ENCODE measurements at places on chromosomes 7 and 10.

DNA sequence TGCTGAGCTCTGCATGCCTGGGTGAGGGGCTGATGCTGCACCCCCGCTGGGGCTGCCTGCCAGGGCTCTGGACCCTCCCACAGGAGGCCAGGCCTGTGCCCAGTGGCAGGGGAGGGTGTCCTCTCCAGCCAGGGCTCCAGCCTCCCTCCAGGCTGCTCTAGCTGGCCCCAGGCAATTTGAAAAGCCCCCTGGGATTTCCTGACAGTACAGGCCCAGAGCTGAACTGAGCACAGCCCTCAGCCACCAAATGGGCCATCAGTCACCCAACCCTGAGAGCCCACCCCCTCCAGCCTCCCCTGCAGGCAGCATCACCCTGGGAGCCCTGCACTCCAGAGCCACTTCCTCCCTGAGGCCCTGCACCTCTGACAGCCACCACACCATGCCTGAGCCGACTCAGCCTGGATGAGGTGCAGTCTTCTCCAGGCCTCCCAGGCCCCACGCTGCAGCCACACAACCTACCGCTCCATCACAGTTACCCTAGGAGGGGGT lies 101.8 kb upstream of the RET start:
- DNase-seq: no peak

DNA sequence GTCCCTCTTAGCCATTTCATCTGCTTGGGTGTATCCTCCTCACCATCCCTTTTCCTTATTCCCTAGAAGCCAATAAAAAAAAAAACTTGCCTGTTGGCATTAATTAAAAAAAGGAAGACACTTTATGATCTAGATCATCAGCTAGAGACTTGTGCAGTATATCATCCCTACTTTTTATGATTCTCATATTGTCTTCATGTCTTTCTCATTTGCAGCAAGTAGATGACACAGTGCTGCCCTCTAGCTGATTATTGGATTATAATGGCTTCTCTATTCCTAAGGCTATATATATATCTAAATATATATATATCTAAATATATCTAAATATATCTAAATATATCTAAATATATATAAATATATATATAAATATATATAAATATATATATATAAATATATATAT lies 272.4 kb upstream of the LRGUK start:
- DNase-seq: no peak

GRCh38 chr7:105315357-105315756 lies 73.4 kb downstream of the SRPK2 start:
- DNase-seq: no peak

DNA sequence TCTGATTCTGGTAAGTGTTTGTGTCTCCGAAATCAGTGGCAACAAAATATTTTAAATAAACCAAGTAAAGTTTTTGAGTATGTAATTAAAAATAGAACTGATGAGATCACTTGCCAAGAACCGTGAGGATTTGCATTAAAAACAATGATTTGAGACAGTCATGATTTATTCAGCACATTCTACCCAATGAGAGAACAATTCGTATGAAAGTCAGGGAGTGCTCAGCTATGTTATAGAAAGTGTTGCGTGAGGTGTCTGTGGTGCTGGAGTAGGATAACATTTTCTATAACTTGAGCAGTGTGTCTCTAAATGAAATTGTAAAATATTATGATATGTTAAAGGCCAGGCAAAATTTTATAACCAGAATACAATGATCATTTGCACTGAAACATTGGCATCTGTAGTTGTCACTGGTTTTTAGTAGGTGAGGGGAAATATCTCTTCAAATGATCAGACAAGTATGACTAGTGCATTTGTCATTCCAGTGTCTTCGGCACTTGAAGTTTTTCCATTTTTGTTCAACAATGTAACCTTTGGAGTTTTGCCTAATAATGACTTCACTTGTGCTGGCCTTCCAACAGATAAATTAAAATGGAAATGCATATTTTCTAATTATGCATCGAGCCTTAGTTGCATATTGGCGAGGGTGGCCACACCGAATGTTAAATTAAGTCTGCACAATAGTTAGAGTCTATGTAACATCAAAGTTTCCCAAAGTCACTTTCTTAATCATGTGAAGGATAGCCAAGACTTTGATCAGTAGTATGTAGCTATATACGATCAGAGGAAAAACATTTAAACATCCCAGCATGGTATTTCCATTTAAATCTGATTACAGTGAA lies 335.9 kb downstream of the GFRA1 start:
- no peak for DNase-seq

GRCh38 chr10:79482741-79483140 lies 29.6 kb upstream of the EIF5AL1 start:
- no peak for DNase-seq

DNA sequence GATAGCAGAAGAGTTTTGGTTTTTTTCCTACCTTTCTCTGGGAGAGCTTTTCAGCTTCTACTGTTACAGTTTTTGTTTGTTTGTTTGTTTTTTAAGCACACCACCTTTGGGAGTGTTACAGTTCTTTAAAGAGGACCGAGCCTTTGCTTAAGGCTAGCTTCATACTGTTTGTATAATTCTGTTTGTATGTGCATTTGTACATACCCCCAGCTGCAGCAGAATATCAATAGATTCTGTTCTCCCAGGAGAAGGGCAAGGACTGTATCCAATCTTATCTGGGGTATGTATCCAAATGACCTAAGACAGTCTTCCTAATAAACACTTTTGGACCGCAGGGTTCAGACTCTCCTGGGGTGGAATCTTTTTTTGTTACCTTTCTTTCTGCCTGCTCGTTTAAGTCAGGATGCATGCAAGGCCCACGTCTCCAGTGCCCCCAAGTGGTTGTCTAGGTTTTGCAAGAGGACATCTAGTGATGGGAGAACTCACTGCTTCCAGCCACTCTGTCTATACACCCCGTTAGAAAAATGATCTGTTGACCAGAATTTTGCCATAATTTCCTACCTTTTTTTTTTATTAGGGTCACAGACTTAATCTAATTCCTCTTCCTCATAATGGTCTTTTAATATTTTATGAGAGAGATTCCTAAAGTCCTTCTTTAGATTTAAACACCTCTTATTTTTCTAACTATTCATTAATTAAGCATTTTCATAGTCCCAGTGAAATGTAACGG lies 23.9 kb downstream of the NRF1 start:
- peak; percentile 38 for DNase-seq

DNA sequence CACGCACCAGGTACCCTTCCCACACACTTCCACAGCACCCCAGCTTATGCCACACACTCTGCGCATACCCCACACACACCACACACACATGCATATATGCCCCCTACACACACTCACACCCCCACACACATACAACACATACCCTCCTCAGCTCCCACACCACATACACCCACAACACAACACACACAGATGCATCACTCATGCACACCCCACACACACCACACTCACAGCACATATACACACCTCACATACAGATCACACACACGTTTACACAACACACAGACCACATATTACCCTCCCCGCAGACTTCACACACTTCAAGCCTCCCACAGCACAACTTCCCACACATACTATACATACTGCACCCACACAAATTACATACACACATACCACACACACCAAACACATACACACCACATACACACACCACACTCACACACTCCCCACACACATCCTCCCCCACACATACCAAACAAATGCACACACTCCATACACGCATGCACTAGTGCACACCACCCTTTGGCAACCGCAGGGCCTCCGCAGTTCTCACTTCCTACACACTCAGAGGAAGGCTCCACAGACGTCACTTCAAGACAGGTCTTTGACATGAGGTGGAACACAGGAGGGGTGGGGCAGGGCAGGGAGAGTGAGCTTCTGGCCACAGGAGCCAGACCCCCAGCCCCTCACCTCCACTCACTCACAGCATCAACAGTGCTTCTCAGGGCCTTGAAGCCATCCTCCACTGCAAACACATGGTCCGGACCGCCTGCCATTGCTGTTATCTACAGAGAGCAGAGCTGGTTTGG lies 18.5 kb upstream of the ANTXRL start:
- DNase-seq: no peak

GRCh38 chr10:64142395-64142794 lies 621.2 kb downstream of the REEP3 start:
- no peak for DNase-seq

DNA sequence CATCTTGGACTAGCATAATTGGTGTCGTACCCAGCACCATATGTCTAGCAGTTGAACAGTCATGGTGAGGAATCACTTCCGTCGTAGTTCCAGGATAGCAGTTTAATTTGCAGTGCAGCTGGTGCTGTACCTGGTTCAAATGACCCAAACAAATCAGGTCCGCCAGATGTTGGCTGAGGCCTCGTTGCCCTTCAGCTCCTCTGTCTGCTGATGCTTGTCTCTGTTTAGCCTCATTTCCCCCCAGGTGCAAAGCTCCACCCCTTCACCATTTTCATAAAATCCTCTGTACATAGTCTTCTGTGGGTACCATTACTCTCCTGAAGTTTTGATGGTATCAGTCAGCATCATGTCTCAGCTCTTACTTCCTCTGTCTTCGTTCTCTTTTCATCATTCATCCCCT lies 35.1 kb downstream of the UMAD1 start:
- no peak for DNase-seq

DNA sequence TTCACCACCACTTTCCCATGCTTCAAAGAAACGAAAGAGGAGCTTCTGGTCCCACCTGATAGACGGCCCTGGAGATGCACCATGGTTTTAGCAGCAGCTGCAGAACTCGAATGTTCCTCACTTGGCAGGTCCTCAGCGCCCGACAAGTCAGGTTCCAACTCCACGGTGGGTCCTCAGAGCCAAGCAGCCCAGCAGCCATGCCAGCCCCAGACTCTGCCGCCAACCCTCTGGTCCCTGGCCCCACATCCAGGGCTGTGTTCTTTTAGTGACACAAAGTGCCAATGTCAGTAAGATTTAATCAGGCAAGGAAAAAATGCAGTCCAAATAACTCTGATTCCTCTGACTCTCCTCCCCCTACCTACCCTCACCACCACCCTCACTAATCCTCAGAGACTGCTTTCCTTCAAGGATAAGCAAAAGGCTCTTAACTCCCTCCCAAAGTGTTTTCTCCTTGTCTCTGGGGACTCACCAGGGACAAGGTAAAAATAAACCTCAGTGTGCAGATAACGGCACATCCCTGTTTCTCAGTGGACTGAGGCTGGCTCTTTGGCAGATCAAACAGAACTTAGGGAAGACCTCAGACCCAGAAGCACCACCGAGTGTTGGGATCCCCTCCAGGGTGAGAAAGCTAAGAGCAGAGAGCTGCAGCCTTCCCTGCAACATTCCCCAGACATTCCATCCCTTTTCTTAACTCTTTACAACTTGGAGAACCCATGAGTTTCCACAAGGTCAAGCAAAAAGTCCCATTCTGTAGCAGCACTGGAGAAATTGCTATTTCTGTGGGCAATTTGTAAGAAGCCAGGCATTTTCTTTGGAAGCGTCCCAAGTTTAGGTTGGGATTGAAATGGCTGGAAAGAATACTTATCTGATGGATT lies 358.9 kb downstream of the FRMD4A start:
- no peak for DNase-seq

DNA sequence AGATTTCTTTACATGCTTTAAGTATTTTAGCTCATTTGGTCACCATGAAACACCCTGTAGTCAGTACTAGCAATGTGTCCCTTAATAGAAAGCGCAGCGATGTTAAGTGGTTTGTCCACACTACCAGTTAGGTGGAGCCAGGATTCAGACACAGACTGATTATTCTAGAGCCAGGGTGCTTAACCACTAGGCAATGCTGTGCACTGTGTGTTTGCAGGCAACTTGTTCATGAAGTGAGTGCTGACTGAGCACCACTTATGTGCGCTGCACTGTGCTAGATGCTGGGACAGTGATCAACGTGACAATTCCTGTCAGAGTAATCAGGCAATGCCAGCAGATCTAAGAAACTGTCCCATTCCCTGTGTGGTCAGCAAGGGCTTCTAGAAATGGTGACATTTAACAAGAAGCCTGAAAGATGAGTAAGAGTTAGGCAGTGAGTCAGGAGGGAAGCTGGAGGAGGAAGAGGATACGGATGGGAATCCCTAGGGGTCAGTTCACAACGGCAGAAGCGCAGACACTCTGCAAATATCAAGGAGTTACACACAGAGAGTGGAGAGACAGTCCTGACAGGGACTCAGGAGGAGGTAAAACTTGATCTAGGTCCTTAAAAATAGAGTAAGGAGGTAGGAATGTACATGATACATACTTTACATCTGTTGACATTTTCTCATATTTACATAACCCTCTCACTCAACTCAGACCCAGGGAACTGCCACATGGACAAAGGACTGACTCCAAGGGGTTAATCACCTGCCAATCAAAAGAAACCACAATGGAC lies 69.7 kb upstream of the EGR2 start:
- no peak for DNase-seq

DNA sequence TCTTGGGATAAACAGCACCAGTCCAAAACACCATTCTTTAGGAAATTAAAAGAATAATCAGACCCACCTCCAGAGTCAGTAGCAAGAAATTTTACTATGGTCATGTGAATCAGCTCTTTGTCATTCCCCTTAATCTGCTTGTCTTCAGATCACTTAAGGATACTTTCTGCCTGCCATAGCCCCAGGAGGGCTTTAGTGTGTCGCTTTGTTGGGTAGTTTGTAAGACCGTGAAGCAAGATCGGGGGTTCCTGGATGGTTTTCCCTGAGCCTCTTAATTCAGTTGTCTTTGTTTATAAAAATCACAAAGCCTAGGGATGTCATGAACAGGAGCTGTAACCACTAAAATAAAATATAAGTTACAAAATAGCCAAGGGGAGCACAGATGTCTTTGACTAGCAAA lies 223.6 kb downstream of the RELN start:
- DNase-seq: no peak

DNA sequence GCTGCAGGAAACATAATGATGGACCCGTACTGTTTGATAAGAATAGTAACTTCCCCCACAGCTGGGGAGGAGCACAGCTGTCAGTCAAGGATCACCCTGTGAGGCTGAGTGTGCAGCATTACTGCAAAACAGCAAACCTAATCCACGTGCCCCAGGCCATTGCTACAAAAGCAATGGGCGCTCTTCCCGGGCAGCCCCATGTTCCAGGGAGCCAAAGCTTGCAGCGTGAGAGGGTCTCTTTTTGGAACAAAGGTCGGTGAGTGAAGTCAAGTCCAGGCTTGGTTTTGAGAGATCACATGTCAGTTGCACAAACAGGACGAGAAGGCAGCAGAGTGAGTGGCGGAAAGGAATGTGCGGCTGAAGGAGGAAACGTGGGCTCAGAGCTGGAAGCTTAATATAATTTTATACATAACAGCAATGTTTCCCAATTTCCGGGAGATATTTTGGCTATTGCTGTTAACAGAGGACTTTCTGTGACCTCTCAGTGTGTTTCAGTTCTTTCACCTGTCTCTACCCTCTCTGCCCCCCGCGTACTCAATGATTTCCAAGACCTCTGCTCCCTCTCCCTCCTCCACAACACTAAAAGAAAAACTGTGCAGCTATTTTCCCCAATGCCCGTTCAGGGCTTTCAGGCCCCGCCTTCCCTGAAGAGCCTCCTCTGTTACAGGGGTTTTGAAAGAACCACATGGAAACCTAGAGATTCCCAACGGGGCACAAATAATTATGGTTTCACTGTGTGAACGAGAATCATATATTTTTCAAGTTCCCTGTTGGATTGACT lies 128.9 kb downstream of the MTPAP start:
- DNase-seq: no peak

Measured in iPS DF 19.7 (cell line).